D341Med (cell line): ENCODE measurements at places on chromosomes 2 and 18.

DNA sequence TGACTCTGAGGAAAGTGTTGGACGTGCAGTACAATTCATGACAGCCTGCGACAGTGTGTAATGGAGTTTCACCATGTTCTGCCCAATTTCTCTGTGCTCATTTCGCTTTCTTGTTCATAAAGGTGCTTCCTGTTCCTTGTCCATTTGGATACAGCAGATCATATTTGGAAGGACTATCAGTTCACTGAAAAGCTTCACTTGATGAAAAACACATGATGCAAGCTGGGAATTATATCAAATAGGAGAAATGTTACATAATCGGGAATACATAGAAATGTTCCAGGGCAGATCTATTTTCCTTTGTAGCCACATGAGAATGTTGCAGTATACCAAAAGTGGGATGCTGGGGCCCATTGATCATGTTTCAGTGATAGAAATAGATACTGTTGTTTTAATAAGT, 266.3 kb upstream of the SLC14A2 start:
- DNase-seq, result no peak

DNA sequence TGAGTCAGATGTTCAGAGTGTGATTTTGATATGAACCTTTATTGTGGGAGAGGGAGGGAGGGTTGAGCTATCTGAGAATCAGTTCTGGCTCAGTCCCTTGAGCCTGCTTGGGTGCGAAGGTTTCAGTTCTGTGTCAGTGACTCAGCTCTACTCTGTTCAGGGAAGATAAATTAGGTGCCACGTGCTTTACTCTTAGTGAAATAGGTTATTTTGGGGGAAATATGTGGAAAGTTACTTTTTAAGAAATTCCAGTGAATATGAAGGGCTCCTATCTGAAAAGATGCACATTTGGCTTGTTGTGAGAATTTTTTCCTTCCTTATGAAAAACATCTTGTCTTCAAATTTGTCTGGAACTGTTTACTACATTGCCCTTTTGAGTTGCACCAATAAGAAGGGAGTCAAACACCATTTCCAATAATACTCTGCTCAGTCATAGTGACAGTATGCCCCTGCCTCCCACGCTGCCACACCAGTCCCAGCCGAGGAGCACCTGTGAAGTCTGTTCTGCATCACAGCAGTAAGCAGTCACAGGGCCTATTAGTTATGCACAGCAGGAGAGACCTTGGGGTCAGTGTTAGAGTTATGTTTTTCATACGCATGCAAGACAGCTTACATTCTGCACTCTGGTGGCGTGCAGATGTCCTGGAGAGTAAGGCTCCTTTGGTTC, 32.8 kb upstream of the DNAH7 start:
- no peak for DNase-seq

- DNase-seq, result no peak
Observed at GRCh38 chr2:170739507-170740046, 24.4 kb downstream of the SP5 start.

DNA sequence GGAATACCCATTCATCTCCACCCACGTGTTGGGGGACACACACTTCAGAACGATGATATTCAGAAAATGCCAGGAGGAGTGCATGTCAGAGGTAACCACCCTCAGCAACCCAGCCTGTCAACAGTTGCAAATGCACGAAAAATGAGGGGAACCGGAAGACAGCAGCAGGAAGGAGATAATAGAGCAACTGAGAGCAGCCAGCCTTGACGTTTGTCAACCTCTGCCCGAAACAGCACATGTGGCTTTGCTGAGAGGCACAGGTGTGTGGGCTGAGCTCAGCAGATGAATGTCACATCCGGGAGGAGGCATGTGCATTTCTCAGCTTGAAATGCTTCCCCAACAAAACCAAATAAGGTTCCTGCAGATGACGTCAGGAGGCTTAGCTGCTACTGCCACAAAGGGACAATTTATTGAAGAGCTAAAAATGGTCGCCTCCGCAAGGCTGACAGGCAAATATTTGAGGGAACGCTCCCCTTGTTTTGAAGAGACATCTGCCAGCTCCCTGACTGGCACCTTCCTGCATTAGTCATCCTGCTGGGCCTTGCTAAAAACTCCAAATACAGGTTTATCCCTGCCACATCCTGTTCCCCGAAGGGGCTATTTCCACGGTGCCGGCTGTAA, 419.0 kb downstream of the NBAS start:
- no peak for DNase-seq

DNA sequence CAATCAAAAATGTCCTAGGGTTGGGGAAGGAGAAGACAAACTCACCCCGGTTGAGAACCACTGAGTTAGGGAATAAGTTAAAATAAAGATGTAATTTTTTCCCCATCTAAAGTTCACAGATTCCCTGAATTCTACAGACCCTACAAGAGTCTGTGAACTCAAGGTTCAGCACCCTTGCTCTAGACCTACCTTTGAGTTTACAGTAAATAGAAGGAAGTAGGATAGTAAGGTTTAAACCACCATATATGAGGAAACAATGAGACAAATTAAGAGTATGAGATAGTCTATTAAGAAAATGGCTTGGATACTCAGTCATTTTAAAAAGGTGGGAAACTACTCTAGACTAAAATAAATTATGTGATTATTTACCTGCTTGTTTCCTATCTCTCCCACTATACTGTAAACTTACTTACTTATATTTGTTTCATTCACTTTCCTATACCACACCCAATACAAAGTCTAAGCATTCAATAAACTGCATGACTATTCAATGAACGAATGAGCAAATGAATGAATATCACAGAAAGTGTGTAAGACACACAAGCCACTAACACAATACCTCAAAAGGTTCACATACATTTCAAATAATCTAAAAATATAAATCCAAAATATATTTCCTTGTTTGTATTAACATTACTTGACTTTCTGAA, 13.4 kb downstream of the VPS54 start:
- no peak for DNase-seq

GRCh38 chr2:48175254-48175653, 269.0 kb upstream of the FBXO11 start:
- no peak for DNase-seq

- no peak for DNase-seq
Observed at GRCh38 chr2:96359310-96359709, 23.7 kb downstream of the NCAPH start.

DNA sequence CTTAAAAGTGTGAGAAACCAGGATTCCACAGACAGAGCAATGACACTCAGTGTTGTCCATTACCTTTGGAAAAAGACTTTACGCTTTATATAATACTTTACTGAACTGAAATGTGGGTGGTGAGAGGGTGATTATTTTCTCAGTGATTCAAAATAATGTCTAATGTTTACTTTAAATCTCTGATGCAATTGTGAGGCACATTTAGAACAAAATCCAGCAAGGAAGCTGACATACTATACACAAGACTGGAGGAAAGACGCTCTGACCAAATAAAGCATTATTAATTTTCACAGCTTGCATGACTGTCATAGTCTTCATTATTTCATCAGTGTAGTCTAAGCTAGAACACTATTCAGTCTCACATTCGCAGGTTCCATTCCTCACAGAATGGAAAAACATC, 34.1 kb upstream of the STAT1 start:
- no peak for DNase-seq

GRCh38 chr18:58227361-58227930, 183.4 kb downstream of the NEDD4L start:
- DNase-seq, result peak; percentile 60

DNA sequence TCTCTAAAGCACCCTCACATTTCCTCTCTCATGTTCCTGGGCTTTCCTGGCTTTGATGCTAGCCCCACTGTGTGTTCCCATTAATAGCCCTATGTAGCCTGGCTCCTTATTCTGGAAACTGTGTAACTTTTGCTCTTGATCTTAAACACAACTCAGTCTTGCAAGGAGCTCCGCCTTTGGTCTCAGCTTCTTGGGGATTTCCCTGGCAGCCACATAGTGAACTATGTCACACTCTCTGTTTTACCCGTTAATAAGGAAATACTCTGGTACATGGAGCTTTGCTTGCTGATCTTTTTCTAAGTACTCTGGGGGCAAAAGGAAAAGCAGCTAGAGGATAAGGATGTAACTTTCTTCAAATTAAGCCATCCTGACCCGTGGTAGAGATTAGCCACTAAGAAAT, 259.3 kb downstream of the NEDD4L start:
- no peak for DNase-seq

DNA sequence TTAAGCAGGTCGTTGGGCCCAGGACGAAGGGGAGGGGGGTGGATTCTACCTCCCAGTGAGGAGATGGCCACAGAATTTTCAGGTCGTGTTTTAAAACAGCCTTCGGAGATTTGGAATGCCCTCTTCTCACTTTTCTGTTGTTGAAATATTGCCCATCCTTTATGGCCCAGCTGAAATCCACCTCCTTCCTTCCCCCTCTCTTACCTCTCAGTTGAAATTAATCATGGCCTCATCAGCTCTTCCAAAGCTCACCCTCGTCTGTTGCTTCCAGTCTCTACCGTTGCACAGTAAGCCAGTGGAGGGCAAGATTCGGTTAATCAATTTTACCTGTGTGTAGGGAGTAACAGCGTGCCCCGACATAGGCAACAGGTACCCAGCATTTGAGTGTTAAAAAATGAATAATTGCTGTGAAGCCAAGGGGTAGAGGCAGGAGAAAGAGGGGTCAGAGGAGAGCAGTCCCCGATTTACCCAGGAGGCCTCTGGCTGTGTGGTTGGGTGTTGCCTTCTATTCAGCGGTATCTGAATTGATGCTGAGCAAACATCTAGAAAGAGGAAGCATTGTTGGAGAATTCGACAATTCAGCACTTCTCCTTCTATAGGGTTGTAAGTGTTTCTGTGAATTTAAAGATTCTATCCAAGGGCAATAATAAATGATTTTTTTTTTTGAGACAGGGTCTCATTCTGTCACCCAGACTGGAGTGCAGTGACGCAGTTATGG, 8.6 kb upstream of the PDIA6 start:
- no peak for DNase-seq

- DNase-seq, result no peak
Observed at GRCh38 chr2:132477436-132477835, 60.8 kb downstream of the GPR39 start.

GRCh38 chr2:42252464-42252863, 83.3 kb downstream of the EML4 start:
- DNase-seq, result no peak

DNA sequence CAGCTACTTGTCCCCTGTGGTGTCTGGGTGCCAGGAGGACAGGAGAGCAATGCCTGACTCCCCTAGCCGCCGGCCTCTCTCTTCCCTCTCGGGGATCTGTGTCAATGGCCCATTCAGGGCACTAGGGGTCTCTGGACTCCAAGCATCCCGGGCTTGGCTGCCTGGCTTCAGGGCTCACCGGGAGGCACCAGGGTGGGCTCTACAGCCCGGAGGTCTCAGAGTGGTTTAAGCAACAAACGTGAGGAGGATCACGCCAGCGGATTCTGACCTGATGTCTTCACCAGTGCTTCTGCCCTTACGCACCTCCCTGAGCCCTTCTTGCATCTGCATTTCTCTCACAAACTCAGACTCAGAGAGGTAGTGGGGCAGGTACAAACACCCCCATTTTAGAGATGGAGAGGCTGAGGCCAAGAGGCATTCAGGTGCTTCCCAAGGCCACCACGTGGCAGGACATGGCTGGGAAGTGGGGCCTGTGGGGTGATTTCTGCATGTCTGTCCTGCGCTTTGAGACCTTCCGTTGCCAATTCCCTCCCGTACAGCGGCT, 243.0 kb downstream of the CELF4 start:
- peak; percentile 90 for DNase-seq

- DNase-seq, result no peak
Observed at GRCh38 chr18:51044928-51045585, 15.0 kb downstream of the SMAD4 start.
